ENCODE measurements at places on chromosomes 1 and 21.

GRCh38 chr1:81801651-81802456, 1.1 kb downstream of the ADGRL2 start:
- no peak for DNase-seq

DNA sequence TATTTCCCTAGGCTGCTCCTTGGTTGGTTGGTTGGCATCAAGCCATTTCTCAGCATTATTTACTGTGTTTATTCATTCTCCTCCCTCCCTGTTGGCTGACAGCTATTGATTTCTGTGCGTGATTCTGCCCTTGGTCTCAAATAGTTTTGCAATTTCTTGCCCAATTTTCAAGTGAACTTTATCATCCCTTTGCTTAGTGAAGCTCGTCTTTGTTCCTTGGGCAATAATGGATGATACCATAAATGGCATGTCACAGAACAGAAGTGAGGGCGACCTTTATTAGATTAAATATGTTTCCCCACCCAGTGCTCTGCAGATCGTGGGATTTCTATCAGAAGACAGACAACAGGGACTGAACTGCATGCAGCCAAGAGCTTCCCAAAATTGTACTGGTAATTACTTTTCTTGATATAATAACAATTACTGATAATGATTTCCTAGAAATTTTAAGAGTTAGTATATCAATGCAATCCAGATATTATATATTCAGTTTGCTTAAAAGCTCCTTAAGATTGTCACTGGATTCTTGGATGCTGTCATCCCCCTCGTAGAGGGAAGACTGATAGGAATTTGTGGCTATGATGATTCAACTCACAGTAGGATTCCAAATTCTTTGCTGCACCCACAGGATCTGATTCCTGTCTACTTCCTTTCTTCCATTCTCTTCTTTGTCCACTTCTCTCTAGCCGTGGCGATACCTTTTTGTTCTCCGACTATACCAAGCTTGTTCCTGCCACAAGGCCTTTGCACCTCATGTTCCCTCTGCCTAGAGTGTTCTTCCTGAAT, 122.1 kb upstream of the KAZN start:
- DNase-seq, result no peak

GRCh38 chr1:177142791-177143271, 21.7 kb downstream of the ASTN1 start:
- no peak for DNase-seq

DNA sequence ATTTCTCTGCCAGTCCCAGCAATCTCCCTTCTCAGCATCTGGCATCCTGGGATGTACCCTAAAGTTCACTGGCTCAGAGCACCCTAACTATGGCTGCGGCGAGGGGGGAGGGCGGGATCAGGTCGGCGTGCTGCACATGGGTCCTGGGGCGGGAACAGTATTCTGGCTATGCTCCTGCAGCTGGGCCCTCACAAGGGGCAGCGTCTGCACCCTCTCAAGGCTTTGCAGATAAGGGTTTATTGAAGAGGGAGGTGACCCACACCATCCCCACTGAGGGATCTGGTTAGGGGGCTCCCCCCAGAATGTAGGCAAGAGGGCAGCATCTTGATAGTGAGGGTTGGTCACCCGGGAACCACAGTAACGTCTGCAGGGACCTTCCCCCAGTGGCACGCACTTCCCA, 44.9 kb upstream of the PCBP3 start:
- DNase-seq, result no peak
